ENCODE measurements at places on chromosomes 2 and 18.

- no peak for DNase-seq
These were observed 41.8 kb upstream of the PDK1 start for GRCh38 chr2:172513935-172514586.

DNA sequence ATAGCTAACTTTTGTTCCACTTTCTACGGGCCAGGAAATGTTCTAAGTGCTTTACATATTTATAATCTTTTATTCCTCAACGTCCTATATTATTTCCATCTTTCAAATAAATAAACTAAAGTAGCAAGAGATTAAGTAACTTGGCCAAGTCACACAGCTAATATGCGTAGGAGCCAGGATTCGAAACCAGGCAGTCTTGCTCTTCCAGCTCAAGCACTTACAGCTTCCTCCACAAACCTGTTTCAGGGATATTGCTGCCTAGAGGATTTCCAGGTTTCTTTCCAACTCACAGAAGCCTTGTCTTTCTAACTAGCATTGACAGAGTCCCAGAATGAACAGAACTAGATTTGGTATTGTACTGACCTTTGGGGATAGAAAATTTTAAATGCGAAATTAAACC is 102.5 kb downstream of the FIGN start:
- DNase-seq: no peak

DNA sequence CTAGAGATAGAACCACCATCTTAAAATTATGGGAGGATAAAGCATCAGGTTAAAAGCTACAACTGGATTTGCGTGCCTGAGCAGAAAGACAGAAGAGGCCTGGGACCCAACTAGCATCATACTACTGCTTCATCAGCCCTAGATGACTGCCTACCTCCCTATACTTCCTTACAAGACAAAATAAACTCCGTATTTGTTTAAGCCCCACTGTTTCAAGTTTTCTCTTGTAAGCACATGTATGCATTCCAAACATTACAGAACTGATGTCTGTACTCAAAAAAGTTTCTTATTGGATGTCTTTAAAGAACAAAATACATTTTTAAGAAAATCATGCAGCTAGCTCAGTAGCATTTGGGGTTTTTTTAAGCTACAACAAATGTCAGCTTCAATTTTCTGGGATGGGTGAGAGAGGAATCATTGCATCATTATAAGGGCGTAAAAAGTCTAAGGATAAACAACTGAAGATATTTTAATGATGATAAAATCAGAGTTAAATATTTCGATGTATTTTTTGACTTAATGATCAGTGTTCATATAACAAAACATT is 213.1 kb downstream of the EXOC6B start:
- DNase-seq: peak; percentile 4

DNA sequence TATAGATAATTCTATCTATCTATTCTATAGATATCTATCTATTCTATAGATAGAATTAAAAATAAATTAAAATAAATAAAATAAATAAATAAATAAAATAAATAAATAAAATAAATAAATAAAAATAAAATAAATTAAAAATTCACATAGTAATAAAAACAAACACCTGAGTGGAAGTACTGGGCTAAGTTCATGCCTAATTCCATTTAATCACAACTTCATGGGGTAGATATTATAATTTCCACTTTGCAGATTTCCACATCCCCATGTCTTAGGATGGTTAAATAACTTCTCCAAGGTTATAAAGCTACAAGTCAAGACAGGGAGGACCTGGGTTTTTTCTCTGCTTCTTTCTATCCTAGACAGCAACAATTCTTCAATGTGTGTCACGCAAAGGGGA is 261.4 kb upstream of the MEX3C start:
- DNase-seq: no peak

DNA sequence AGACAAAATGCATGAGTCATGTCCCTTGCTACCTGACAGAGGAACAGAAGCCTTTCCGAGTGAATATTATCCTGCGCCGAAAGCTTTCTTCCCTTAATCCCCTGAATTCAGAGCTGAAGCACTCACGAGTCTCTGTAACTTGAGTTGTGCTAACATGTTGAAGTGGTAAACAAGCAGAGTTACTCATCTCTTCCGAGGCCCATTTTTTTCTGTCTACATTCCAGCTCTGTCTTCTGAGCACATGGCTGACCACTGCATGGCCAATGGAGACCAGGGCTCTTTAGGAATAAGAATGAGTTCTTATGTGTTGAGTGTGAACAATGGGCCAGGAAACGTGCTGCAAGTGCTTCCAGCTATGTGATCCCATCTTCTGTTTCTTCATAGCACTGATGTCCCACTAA is 73.1 kb upstream of the PID1 start:
- DNase-seq: no peak

- DNase-seq: no peak
These were observed 603.6 kb downstream of the FBXO15 start for GRCh38 chr18:73544032-73544431.
